ENCODE measurements at places on chromosomes 3 and 15.

GRCh38 chr3:182486463-182486862 lies 306.8 kb upstream of the ATP11B start:
- DNase-seq, result no peak
- H3K27me3 ChIP-seq, result no peaks in the 10 kb centered on the region
- H3K36me3 ChIP-seq, result no peaks in the 10 kb centered on the region
- H3K4me1 ChIP-seq, result no peaks in the 10 kb centered on the region
- no peak overlapping the region for H3K27ac ChIP-seq

DNA sequence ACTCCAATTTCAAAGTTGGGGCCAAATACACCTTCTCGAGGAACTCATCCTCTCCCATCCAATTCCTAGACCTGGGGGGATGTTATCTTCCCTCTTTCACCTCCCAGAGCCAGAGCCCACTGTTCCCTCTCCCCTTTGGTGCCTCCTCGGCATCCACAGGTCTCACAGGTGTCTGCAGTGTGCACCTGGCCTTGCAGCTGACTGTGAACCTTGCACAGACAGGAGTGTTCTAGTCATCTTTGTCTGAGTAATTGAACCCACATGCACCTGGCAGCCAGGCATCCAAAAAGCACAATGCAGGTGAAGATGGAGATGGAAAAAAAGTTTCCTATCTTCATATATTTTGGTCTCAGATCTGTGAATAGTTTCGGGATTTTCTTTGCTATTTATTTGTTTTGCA lies 30.8 kb downstream of the PCOLCE2 start:
- no peaks in the 10 kb centered on the region for H3K36me3 ChIP-seq
- H3K27me3 ChIP-seq, result no peaks in the 10 kb centered on the region
- DNase-seq, result no peak
- no peak overlapping the region for H3K4me3 ChIP-seq
- no peak overlapping the region for H3K27ac ChIP-seq
- H3K4me1 ChIP-seq, result no peaks in the 10 kb centered on the region

GRCh38 chr3:30511524-30512251 lies 94.7 kb upstream of the TGFBR2 start:
- no peak overlapping the region for H3K4me3 ChIP-seq
- no peak for DNase-seq
- peaks cover 33% of the 10 kb centered on the region for H3K4me1 ChIP-seq
- peak overlapping the region; percentile 58 for H3K27ac ChIP-seq
- no peaks in the 10 kb centered on the region for H3K36me3 ChIP-seq
- H3K27me3 ChIP-seq, result no peaks in the 10 kb centered on the region

GRCh38 chr3:58158442-58159153 lies 52.2 kb downstream of the DNASE1L3 start:
- DNase-seq, result no peak
- H3K4me1 ChIP-seq, result peaks cover 10% of the 10 kb centered on the region
- H3K36me3 ChIP-seq, result peaks cover 93% of the 10 kb centered on the region
- no peak overlapping the region for H3K27ac ChIP-seq

- no peaks in the 10 kb centered on the region for H3K36me3 ChIP-seq
- no peak for DNase-seq
- no peak overlapping the region for H3K4me3 ChIP-seq
- H3K27ac ChIP-seq, result no peak overlapping the region
- no peaks in the 10 kb centered on the region for H3K27me3 ChIP-seq
Measured at GRCh38 chr3:133930341-133930933, 34.8 kb upstream of the RAB6B start.

- H3K4me3 ChIP-seq, result no peak overlapping the region
- peaks cover 78% of the 10 kb centered on the region for H3K4me1 ChIP-seq
- H3K27ac ChIP-seq, result peak overlapping the region; percentile 77
- DNase-seq, result no peak
- H3K27me3 ChIP-seq, result no peaks in the 10 kb centered on the region
- H3K36me3 ChIP-seq, result peaks cover 15% of the 10 kb centered on the region
Measured at GRCh38 chr15:22950256-22950990, 29.7 kb downstream of the CYFIP1 start.

DNA sequence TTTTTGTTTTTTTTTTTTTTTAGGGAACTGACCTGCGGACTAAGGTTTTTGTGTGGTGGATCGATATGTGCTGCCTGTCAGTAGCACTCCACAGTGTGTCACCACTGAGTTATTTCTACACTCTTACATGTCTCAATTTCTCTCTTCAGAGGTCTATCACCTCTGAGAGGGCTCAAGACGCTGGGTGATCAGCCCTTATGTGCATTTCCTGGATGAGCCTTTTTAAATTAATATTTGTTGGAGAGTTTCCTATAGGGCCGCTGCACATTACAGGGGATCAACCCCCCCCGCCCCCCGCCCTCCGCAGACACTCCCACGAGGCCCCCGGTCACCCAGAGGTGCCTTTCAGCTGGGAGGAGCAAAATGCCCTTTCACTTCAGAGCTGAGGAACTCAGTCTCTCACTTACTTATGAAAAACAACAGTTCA lies 34.5 kb upstream of the AP4E1 start:
- H3K27ac ChIP-seq, result no peak overlapping the region
- no peaks in the 10 kb centered on the region for H3K36me3 ChIP-seq
- no peaks in the 10 kb centered on the region for H3K27me3 ChIP-seq

- H3K36me3 ChIP-seq, result no peaks in the 10 kb centered on the region
- no peaks in the 10 kb centered on the region for H3K4me1 ChIP-seq
- no peak within 1 kb of the TSS for H3K27ac ChIP-seq
- no peak within 1 kb of the TSS for H3K4me3 ChIP-seq
- no peak for DNase-seq
Measured at GRCh38 chr3:119145500-119146167, at the start of gene TEX55. Gene TEX55, plus strand, starts transcription at chr3:119146165. Its CDS starts 25 bp downstream, at chr3:119146190.

- no peak for DNase-seq
- no peaks in the 10 kb centered on the region for H3K27me3 ChIP-seq
- no peak overlapping the region for H3K27ac ChIP-seq
- H3K4me1 ChIP-seq, result no peaks in the 10 kb centered on the region
Measured at GRCh38 chr3:58783845-58784244, 117.3 kb upstream of the FAM3D start.

- no peak for DNase-seq
- H3K27ac ChIP-seq, result no peak overlapping the region
- H3K36me3 ChIP-seq, result peaks cover 11% of the 10 kb centered on the region
- no peaks in the 10 kb centered on the region for H3K27me3 ChIP-seq
- no peak overlapping the region for H3K4me3 ChIP-seq
- no peaks in the 10 kb centered on the region for H3K4me1 ChIP-seq
Measured at GRCh38 chr3:48285675-48286074, 44.8 kb downstream of the ZNF589 start.

DNA sequence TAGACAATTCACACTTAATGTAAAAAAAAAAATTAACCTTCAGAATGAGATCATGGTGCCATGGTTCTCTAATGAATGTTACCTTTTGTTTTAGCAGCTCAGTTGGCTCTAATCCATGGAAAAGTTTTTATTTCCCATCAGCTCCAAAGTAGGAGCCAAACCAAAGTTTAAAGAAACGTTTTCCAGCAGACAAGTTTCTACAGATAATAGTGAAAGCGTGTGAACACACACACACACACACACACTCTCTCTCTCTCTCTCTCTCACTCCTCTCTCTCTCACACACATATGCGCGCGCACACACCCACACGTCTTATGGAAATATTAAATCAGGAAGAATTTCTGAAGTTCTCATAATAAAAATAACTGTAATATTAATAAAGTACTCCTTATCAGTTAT lies 46.9 kb downstream of the MBNL1 start:
- H3K36me3 ChIP-seq, result no peaks in the 10 kb centered on the region
- H3K4me1 ChIP-seq, result peaks cover 98% of the 10 kb centered on the region
- no peaks in the 10 kb centered on the region for H3K27me3 ChIP-seq
- H3K27ac ChIP-seq, result peak overlapping the region; percentile 75

- DNase-seq, result no peak
- H3K27me3 ChIP-seq, result no peaks in the 10 kb centered on the region
- no peak overlapping the region for H3K27ac ChIP-seq
- H3K36me3 ChIP-seq, result no peaks in the 10 kb centered on the region
Measured at GRCh38 chr3:55588146-55588765, 101.2 kb upstream of the WNT5A start.

DNA sequence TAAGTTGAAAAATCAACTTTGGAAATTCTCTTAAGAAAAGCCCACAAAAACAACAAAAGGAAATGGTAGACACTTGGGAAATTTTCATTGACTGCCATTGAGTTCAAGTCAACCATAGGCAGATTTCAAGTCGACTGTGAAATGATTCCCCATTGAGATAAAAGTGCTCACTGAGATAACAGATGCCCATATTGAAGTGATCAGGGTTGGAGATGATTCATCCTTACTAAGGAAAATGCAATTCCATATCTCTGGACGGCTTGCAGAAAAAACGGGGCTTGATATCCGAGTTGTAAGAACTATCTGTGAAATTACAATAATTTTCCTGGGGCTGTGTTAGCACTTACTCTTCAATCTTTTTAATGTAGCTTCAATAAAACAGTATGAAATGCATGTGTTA lies 373.1 kb upstream of the THRB start:
- no peaks in the 10 kb centered on the region for H3K27me3 ChIP-seq
- no peaks in the 10 kb centered on the region for H3K4me1 ChIP-seq
- DNase-seq, result no peak
- no peaks in the 10 kb centered on the region for H3K36me3 ChIP-seq

DNA sequence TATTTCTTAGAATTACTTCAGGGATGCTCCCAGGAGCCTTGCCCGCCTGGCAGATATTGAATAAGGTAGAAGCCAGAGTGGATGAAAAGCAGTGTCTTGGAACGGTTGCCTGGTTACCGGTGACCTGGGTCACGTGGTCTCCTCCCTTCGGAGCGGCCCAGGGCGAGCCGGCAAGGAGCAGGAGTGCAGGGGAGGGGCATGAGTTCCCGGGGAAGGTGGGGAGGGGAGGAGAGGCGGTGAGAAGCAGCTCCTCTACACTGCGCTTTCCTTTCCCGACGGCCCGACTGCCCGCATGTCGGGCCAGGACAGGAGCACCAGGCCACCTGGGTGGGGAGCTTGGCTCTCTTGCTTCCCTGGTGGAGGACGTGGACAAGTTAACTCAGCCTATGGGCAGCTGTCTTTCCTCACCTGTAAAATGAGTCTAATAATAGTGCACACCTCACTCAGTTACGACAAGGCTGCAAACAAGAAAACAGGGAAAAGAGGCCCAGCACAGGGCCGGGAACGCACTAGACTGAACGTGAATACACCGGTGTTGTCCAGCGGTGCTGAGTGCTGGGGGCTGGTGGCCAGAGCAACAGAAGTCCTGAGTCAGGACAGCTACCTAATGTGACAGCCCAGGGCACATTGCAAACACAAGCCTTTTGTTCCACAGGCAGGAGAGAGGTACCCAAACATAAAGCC lies 198.3 kb downstream of the ADAMTS9 start:
- no peaks in the 10 kb centered on the region for H3K36me3 ChIP-seq
- no peaks in the 10 kb centered on the region for H3K27me3 ChIP-seq
- no peak overlapping the region for H3K27ac ChIP-seq
- no peak overlapping the region for H3K4me3 ChIP-seq
- no peak for DNase-seq
- peaks cover 4% of the 10 kb centered on the region for H3K4me1 ChIP-seq

- H3K4me1 ChIP-seq, result peaks cover 12% of the 10 kb centered on the region
- H3K4me3 ChIP-seq, result peak overlapping the region; percentile 47
- no peaks in the 10 kb centered on the region for H3K27me3 ChIP-seq
- DNase-seq, result peak; percentile 40
- no peaks in the 10 kb centered on the region for H3K36me3 ChIP-seq
- H3K27ac ChIP-seq, result peak overlapping the region; percentile 57
Measured at GRCh38 chr3:63960048-63960711, 48.0 kb upstream of the SCAANT1 start.

DNA sequence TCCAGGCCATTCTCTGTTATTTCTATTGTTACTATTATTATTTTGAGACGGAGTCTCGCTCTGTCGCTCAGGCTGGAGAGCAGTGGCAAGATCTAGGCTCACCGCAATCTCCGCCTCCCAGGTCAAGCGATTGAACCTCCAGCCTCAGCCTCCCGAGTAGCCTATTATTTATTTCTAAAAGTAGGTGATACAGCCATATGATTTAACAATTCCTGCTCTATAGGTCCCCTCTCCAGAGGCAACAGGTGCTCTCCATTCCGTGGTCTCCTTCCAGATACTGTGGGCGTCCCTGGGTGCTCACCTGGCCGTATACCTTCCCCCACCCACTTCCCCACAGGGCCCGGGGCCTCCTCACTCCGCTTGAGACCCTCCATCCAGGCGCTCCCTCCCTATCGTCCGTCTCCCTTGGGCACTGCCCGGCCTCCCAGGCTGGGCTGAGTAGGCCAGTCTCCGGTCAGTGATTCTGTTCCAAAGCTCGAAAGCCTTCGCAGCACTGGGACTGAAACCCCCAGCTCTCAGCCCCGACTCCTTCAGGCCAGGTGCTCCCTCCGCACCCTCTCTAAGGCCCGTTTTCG lies 708 bp upstream of the PTPN23 start:
- H3K36me3 ChIP-seq, result no peaks in the 10 kb centered on the region
- peaks cover 36% of the 10 kb centered on the region for H3K4me1 ChIP-seq

DNA sequence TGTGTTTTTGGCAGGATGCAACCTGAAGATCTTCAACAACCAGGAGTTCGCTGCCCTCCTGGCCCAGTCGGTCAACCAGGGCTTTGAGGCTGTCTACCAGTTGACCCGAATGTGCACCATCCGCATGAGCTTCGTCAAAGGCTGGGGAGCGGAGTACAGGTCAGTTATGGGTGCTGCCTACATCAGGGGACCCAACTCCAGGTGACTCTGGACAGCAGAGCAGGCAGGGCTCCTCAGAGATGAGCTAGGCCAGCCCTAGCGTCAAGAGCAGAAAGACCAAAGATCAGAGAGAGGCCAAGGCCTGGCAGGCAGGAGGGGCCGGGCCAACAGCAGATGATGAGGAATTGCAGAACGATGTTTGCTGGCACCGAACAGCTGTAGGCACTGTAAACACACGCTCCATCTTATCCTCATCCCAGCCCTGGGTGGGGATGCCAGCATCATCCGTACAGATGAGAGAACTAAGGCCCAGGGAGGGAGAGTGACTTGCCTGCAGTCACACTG lies 67.1 kb downstream of the AAGAB start:
- peaks cover 7% of the 10 kb centered on the region for H3K36me3 ChIP-seq
- peaks cover 23% of the 10 kb centered on the region for H3K4me1 ChIP-seq
- DNase-seq, result peak; percentile 21
- H3K27me3 ChIP-seq, result no peaks in the 10 kb centered on the region
- H3K27ac ChIP-seq, result peak overlapping the region; percentile 51
- no peak overlapping the region for H3K4me3 ChIP-seq
